Stromal cell of bone marrow (primary cell): ENCODE measurements at places on chromosomes 12 and 14.

DNA sequence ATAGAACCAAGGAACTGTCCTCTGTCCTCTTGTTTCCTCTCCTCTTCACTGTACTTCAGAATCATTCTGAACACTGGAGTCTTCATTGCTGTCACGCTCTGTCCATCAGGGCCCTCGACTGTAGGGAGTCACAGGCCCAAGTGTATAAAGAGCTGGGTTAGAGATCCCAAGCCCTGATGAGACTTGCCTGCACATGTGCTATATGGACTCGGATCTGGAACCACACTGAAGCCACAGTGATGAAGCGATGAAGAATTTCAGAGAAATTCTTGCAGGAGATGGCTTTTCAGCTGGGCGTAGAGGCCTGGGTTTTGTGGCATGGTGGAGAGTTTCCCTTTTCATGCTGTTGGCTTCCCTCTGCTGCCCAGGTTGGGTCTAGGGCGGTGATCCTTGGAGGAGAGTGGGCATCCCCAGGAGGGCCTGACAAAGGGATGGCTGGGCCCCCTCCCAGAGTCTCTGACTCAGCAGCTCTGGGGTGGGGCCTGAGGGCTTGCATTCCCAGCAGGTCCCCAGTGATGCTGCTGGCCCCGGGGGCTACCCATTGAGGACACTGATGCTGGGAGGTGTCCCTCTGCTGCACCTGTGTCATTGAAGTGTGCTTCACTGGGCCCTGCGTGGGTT, 39.6 kb upstream of the YY1 start:
- no peak for DNase-seq

GRCh38 chr12:64293654-64294364, 71.7 kb upstream of the KICS2 start:
- no peak for DNase-seq

- no peak for DNase-seq
These were observed 102.8 kb upstream of the BCAT1 start for GRCh38 chr12:25051656-25052195.

GRCh38 chr12:124098101-124098757, 125.2 kb downstream of the ZNF664 start:
- no peak for DNase-seq

DNA sequence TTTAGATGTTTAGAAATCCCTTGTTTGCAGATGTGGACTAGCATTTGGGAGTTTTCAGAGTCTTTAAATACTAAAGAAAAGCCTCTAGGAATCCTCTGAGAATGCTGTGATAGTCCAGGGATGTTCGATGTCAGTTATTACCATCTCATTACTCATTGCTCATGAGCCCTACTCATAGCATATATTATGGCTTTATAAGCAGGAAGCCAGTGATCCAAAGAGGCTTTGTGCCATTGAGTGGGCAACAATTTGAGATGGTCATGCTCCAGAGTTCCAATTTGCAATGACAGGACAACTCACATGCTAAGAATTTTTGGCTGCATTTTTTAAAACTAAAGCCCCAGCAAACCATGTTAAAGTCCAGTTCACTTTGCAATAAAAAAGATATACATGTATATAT, 163.0 kb downstream of the OTOGL start:
- peak; percentile 40 for DNase-seq

- DNase-seq: no peak
These were observed 22.3 kb downstream of the DLK1 start for GRCh38 chr14:100748944-100749343.

- peak; percentile 40 for DNase-seq
These were observed 2.0 kb downstream of the CRY1 start for GRCh38 chr12:107091381-107091780.

DNA sequence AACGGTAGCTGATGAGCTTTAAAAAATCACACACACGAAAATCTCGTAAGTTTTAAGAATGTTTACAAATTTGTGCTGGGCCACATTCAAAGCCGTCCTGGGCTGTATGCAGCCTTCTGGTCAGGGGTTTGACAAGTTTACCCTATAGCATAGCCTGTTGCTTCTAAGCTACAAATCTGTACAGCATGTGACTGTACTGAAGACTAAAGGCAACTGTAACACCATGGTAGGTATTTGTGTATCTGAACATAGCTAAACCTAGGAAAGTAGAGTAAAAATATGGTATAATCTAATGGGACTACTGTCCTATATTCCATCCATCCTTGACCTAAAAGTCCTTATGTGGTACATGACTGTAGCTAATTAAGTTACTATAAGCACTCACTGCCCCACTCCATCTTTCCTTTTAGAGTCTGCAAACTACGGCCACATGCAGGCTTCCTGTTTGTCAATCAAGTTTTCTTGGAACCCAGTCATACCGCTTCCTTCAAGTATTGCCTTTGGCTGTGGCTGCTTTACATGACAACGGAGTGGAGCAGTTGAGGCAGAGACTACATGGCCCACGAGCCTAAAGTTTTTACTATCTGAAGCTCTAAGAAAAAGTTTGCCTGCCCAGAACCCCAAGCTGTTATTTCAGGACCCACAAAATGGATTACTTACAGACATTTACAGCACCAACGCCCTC, 18.5 kb downstream of the KRT7 start:
- no peak for DNase-seq

DNA sequence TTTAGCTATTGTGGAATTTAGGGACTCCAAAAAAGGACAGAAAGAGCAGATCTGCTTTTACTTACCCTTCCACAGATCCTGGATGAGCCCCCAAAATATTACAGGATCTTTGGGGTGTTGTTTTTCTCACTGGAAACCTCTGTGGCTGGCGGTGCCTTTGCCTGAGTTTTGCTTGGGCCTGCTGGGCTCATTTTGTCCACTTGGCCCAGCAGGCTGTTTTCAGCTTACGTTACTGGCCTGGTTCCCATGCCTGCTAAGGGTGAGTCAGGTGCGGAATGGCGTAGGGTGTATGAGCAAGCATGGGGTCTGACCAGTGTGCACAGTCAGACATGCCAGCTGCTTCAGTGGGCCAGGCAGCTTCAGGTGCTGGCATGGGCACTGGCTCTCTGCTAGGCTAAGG, 45.8 kb downstream of the HSD17B6 start:
- no peak for DNase-seq

GRCh38 chr12:114504311-114504710, 98.4 kb upstream of the TBX5 start:
- DNase-seq: no peak

- no peak for DNase-seq
These were observed 324.2 kb downstream of the ALG10 start for GRCh38 chr12:34346372-34347034.

- DNase-seq: no peak
These were observed 128.1 kb upstream of the MIS18BP1 start for GRCh38 chr14:45381091-45381490.

DNA sequence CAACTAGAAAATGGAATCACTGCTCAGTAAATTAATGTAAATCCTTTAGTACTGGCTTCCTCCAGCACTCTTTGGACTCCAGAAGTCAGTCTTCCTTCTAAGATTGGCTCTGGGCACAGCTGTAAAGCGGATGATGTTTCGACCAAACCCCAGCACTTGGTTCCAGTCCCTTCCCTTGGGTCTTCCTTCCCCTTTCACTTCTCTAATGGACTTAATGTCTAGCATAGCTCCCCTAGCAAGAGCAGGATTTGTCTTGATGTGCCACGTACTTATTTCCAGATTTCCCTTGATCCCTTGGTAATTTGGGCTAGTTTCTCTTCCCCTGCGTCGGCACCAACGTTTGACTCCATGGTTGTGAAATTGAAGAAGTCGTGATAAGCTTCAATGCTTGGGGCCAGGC, 28.3 kb downstream of the C12orf75 start:
- no peak for DNase-seq
